ENCODE measurements at places on chromosomes 11 and 22.

DNA sequence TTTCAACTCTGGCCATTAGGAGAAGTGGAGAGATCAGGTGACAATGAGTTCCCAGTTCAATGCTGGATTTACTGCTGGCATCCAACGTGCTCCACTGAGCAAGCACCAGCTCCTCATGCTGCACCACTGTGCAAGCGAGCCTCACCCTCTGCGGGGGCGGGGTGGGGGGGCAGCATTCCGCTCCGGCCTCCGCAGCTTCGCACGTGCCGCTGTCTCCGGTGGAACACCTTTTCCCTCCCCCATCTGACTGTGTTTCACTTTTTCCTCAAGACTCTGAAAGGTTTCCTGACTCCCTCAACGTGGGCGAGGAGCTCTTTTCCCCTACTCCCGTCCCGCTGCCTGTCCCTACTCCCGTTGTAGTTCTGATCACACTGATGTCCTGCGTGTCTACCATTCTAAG is 835 bp upstream of the RHOD start:
- DNase-seq: no peak

GRCh38 chr11:130436171-130436570 is 7.8 kb upstream of the ADAMTS8 start:
- no peak for DNase-seq

GRCh38 chr22:29259253-29259899 is 8.4 kb downstream of the RHBDD3 start:
- no peak for DNase-seq

- DNase-seq: no peak
Measured at GRCh38 chr11:33701302-33702230, 940 bp upstream of the C11orf91 start.

DNA sequence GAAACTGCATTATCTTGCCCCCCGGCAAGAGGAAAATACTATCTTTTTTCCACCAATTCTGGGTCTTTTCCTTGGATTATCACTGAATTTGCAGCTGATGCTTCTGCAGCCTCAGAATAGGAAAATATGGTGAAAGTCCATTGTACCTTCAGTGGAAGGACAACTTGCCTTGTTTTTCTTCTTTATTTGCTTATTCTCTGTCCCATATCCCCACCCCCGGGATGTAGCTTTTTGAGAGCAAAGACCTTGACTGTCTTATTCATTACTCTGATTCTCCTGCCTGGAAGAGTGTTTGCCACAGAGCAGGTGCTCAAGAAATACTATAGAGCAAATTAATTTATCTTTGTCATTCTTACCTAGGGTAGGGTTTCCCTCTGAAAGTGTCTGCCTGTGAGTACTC is 29.5 kb downstream of the UBASH3B start:
- DNase-seq: no peak

- DNase-seq: no peak
Measured at GRCh38 chr22:28231441-28231840, 312.4 kb upstream of the PITPNB start.

DNA sequence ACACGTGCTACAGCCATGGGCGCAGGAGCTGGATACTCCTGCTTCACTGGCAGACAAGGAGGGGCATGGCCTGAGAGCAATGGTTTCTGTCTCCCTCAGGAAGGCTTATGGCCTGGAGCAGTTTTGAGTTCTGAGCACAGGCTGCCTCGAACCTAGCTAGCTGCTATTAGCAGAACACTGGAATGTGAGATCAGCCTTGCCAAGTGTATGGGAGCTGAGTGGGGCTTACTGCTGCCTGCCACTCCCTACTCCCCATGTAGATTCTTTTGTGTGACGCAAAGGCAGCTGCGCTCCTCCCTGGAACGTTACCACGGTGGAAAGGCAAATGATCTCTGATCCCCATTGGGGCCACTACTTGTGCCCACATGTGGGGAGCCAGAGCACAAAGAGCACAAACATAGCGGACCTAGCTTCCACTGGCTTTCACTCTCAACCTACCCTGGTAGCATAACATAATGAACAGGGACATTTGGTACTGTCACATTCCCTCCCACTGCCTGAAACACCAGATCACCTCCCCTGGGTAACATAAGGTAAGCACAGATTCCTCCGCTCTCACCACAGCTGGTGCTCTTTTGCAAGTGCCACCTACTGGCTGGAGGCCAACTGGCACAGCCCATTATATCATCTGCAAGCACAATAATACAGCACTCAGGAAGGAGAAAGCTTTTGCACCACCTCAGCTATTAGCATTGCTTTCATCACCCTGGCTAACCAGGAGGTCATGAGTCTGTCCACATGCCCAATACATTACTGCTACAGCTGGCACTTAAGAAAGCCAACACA is 84.6 kb upstream of the GUCY1A2 start:
- DNase-seq: no peak

- no peak for DNase-seq
Measured at GRCh38 chr11:114472661-114473060, 33.4 kb downstream of the REXO2 start.

- no peak for DNase-seq
Measured at GRCh38 chr11:45079075-45079444, 67.4 kb upstream of the PRDM11 start.

GRCh38 chr11:27171376-27171958 is 130.9 kb downstream of the BBOX1 start:
- no peak for DNase-seq

DNA sequence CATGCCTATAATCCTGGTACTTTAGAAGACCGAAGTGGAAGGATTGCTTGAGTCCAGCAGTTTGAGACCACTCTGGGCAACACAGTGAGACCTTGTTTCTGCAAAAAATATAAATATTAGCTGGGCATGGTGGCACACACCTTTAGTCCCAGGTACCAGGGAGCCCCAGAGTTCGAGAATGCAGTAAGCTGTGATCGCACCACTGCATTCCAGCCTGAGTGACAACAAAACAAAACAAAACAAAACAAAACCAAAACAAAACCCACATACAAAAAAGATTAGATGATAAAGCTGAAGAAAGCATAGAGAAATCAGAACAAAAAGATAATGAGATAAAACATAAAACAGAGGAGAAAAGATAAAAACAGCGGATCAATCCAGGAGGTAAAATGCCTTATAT is 62.1 kb downstream of the TCF20 start:
- DNase-seq: no peak

DNA sequence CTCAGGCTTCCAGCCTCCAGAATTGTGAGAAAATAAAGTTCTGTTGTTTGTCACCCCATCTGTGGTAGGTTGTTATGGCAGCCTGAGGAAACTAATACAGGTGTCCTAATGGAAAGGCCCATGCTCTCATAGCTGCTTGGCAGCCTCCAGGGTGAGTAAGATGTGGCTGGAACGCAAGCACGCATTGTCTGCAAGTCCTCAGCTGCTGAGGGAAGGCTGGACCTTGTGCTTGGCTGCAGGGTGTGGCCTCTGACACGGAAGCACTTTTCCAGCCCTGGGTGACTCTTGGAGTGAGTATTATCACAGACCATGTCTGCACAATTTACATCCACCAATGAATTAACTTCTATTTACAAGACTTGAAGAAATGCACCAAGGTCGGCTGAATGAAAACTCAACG is 44.4 kb upstream of the BARX2 start:
- no peak for DNase-seq

DNA sequence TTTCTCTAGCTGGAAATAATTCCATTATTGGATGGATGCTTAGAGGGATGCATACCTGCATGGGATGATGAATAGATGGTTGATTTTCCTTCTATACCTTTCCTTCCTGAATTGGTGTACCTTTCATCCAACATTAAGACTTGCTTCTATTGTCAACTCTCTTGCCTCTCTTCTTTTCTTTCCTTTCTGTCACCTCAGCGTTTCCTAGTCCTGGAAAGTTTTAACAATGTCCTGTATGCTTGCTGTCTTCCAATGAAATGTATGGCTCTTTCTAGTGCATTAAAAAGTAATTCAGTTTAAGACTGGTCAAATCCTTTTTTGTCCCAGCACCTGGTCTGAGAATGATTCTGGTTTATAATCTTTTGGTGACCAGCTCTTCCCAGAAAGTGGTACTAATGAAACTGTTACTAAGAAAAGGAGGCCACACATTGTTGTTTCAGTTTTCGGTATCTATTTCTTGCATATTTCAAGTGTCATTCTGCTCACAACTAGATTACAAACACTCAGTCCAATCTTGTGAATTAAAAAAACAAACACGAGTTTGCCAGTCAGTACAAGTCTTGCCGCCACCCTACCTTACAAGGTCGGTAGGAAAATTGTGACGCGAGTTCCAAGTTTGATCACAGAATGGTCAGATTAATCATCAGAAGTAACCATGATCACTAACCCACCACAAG is 8.0 kb downstream of the POU2AF1 start:
- DNase-seq: no peak

DNA sequence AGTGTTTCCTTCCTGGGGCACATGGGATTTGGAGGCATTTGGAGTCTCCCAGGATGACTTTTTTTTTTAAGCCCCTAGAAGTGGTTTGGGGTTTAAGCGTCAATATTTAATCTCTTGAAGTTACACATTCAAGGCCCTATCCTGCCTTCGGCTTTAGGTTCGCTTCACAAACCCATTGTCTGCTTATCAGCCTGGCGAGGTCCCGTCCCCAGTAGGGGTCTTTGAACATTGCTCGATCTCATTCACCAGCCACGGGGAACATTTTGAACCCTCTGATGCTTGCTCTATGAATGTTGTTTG is 75.9 kb downstream of the KCNQ1 start:
- DNase-seq: no peak

- DNase-seq: no peak
Measured at GRCh38 chr11:2834503-2835273, 50.9 kb downstream of the CDKN1C start.

- DNase-seq: no peak
Measured at GRCh38 chr11:19864141-19865140, 151.8 kb downstream of the NAV2 start.

GRCh38 chr22:44449061-44449682 is 48.9 kb downstream of the RTL6 start:
- no peak for DNase-seq

GRCh38 chr11:71250523-71251150 is 1.7 kb downstream of the SHANK2 start:
- DNase-seq: no peak

DNA sequence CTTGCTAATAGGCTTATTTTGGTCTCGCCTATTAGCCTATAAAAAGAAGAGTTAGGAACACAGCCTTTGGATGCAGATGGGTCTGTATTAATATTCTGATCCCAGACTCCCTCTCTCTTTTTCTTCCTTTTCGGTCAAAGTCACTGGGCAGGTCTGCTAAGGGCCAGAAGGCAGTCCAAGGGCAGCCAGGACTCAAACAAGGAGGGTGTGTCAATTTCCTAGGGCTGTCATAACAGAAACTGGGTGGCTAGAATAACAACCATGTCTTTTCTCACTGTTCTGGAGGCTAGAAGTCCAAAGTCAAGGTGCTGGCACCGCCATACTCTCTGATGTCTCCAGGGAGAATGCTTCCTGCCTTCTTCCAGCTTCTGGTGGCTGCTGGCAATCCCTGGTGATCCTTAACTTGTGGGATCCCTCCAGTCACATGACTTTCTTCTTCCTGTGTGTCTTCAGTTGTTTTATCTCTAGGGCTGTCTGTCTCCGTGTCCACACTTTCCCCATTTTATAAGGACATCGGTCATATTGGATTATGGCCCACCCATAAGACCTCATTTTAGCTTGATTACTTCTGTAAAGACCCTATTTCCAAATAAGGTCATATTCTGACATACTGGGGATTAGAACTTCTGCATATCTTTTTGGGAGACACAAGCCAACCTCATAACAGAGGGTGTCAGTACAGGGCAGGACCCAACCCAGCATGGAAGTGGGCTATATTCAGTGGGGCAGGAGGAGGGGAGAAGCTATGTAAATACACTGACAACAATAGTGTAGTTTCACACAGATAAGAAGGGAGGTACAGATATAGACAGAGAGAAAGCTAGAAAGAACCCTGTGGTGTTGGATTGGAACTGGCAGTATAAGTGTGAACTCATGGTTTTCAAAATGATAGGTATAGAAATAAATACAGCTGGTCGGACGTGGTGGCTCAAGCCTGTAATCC is 5.9 kb upstream of the CSF2RB start:
- DNase-seq: no peak

DNA sequence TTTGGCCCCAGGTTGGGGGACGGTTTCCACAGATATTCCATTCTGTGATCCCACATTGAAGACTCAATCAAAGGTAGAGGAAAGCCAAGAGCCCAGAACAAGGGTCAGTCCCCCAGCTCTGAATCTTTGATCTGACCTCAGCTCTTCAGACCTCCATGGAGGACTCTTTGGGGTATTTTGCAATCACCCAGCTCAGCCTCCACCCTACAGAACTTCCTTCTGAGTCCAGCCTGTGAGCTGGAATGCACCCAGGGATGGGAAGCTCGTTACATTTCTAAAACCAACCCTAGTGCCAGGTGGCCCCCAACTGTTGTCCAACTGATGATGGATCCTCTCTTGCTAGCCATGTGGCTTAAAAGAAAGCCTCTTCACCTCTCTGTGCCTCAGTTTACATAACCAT is 335.3 kb downstream of the MN1 start:
- no peak for DNase-seq

DNA sequence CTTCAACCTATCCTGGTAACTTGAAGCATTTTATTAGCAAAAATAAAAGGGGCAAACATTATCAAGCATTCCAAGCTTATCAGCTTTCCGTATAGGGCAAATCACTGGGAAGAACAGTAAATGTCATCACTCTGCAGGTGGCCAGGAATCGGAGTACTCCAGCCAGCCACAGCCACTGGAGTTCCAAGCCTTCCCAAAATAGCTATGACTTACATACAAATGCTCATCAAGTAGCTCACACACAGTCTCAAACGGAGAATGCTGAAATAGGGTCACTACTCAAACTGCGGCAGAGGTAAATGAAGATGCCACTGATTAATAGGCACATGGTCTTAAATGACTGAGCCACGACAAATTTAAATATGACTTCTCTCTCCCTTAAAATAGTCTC is 2.1 kb downstream of the USP28 start:
- DNase-seq: no peak

DNA sequence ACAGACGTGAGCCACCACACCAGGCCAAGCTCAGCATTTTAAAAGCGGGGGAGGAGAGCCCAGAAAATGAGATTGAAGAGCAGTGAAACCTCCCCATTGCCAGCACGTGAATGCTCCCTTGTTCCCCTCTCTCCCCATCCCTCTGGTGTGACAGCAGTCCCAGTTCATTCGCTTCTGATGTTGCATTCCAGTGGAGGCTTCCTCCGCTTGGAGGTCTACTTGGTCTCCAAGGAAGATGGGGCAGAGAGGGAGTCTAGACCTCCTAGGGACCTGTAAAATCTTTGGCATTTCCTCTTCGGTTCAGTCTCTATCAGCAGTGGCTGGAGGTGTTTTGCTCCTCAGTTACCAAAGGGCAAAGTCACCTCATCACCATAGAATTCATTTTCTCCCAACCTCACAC is 30.2 kb upstream of the EP300 start:
- no peak for DNase-seq

- no peak for DNase-seq
Measured at GRCh38 chr11:128349650-128350299, 237.6 kb downstream of the ETS1 start.

DNA sequence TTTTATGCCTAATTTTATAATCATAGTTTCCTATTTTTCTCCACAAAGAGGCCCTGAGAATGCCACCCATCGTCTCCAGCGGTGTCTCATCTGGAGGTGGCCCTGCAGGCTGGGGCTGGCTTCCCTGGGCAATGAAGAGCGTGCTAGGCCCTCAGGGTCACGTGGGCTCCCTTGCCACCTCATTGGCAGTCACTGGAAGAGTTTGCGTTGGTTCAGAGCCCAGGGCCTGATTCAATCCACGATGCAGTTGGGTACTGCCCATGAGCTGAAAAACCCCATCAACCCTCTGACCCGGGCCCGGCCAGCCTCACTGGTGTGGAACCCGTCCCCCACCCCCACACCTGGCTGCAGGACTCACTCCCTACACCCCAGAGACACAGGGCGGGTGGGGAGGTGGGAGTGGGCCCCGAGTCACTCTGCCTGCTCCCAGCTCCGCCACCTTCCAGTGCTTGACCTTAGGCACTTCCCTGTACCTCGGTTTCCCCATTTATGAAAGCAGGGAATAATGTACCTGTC is 43.4 kb upstream of the A4GALT start:
- no peak for DNase-seq

Measured in prostate gland (tissue), 2 donors.